ENCODE measurements at places on chromosomes 12 and 14.

DNA sequence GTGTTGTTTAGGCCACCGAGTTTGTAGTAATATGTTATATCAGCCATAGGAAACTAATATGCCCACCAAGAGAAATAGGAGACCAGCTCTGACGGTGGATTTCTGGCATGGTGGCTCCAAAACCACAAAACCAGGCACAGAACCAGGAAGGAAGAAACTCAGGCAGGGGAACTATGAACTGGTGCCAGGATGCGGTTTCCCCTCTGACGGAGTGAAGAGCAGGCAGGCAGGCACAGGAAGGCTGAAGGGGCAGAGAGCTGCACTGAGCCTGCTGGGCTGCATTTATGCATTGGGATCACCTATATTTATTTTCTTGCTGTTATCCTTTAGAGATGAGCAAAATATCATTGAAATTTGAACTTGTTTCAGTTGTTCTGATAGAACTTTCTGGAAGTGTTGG, 479.4 kb downstream of the VRK1 start:
- peak; percentile 86 for DNase-seq

GRCh38 chr12:12881151-12881909, 10.0 kb upstream of the GPRC5A start:
- no peak for DNase-seq

DNA sequence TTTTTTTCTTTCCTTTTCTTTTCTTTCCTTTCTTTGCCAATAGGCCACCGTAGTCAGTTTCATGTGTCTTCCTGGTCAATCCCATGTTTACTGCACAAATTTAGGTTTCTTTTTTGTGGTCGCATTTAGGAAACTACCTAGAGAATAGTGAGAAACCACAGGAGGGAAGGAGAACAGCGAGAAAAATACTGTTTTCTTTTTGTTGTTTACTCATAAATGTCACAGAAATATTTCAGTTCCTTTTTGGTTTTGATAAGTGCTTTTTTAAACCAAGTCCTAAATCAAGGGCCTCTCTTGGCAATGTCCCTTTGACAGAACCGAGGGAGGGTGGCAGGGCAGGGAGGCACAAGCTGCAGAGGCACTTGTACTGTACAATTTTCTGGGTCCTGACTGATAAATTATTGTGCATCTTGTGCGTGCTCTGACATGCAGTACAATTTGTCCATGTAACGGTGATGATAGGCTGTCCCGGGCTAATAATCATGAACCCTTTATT, 326.1 kb downstream of the CACNA1C start:
- DNase-seq, result no peak

GRCh38 chr14:68212361-68212760, 392.8 kb downstream of the RAD51B start:
- DNase-seq, result no peak

GRCh38 chr14:58876608-58877007, 238.8 kb downstream of the DACT1 start:
- DNase-seq, result no peak

Data from common myeloid progenitor, CD34-positive (primary cell).